ENCODE measurements at places on chromosomes 11 and 22.

GRCh38 chr11:129458756-129459535 lies 83.3 kb downstream of the BARX2 start:
- peak; percentile 90 for DNase-seq

DNA sequence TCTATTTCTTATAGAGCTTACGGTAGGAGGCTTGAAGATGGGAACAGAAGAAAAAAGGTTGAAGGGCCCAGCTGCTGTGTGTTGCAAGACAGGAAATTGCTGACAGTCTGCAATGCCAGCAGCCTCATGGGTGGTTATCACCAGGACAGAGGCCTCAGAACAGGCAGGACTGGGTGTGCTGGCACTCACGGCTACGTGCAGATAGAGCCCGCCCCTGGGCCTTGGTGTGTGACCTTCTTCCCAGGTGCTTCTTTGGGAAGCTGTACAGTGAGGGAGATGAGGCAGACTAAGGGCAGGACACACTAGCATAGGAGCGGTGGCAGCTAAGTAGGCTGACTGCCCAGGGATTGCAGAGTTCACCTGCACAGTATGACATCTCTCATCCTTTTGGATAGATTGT lies 12.6 kb downstream of the PRAME start:
- no peak for DNase-seq

- DNase-seq: peak; percentile 52
Measured at GRCh38 chr22:31139866-31140716, at the start of gene PLA2G3. Gene PLA2G3, minus strand, starts transcription at chr22:31140508. Its CDS starts 154 bp downstream, at chr22:31140354.

DNA sequence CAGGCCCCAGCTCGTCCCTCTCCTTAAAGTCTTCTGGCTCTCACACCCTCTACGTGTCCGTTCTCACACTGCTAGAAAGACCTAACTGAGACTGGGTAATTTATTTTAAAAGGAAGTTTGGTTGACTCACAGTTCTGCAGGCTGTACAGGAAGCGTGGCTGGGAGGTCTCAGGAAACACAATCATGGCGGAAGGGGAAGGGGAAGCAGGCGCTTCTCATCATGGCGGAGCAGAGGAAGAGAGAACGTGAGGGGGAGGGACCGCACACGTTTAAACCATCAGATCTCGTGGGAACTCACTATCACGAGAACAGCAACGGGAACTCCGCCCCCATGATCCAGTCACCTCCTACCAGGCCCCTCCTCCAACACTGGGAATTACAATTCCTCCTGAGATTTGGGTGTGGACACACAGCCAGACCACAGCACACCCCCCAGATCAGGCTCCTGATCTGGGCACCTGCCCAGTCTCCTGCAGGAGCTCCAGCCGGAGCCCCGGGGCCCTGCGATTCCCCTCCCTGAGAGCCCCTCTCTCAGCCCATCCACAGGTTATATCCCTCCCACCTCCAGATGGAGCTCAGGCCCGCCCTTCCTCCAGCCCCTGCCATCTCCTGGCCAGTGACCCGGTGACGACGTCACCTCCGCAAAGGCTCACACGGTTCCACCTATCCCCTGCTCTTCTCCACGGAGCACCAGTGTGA lies 170.2 kb downstream of the BRD1 start:
- DNase-seq: no peak

DNA sequence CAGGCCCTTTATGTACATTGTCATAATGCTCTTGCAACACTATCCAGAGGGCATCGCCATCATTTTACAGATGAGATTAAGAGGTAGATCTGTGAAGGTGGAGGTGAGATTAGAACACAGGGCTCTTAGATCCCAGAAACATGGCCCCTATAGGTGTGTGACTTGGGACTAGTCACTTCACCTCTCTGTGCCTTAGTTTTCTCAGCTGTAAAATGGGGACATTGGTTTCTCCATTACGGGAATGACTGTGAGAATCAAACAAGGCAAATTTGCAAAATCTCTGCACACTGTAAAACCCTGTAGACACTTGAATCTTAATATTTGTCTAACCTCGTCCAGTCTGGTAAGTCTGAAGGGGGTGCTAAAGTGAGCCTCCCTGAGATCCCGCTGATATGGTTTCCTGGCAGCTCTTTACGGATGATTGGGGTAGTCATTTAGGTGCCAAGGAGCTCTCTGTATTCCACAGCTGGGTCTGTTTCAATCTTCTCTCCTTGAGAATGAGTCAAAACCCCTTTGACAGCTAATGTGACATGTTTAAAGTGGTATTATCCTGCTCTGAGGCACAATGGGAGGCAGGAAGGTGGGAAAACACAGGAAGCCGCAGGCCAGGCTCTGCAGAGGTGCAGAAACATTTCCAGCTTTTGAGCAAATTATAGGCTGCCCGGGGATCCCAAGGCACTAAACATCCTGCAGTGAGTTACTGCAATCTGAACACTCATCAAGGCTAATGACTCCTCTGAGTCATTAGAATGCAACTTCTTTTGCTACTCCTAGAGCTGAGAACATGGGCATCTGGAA lies 140.8 kb downstream of the CCDC81 start:
- no peak for DNase-seq

GRCh38 chr11:11416502-11416901 lies 63.5 kb upstream of the CSNK2A3 start:
- peak; percentile 34 for DNase-seq
